ENCODE measurements at places on chromosomes 3 and 15.
A peak's percentile ranks its signal among the peaks of the same experiment; 100 is the strongest.

- no peak for DNase-seq
Measured at GRCh38 chr15:46956881-46957280, 760.4 kb upstream of the SEMA6D start.

- DNase-seq, result no peak
Measured at GRCh38 chr3:142604940-142605339, 8.7 kb downstream of the PLS1 start.

DNA sequence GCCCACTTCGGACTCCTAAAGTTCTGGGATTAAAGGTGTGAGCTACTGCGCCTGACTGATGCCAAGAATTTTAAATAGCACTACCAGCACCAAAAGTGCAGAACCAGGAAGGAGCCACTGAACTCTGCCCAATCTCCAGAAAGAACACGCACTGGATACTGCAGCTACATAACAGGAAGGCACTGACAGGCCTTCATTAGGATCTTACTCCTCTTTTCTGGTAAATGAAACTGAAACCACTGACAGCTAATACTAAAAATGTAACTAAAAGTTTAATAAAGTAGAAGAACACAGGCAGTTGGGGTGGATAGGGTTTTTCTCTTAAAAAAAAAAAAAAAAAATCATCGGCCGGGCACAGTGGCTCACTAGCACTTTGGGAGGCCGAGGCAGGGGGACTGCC, 74.1 kb upstream of the CHRM5 start:
- no peak for DNase-seq

GRCh38 chr3:171881251-171881650, 38.1 kb downstream of the TMEM212 start:
- no peak for DNase-seq

DNA sequence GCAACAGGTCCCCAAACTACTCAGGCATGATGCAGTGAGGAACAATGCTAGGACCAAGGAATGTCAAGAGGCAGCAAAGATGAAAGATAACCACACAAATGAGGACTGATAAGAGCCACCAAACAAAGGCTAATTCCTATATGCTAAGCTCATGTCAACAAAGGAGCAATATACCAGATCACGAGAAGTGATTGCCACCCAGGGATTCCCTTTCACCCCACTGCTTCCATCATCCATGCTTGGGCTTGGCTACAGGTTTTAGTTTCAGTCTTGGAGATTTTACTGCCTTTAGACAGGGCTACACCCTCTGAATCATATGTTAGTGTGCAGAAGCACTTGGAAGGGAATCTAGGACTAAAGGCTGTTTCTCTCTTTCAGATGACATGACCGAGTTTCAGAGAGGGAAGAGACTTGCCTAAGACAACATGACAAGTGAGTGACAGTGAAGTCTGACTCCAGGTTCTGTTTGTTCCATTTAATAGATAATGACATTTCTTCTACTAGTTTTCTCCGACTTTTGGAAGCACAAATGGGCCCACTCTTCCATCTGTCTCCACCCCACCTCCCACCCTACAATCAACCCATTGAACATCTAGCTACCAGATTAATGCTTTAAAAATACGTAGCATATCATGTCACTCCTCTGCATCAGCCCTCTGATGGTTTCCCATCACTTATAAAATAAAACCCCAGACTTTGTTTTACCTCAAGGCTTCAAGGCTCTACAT, 173.5 kb upstream of the LRRN1 start:
- DNase-seq, result no peak

- DNase-seq, result peak; percentile 83
Measured at GRCh38 chr3:15268033-15268631, 62.1 kb downstream of the CAPN7 start.

GRCh38 chr3:141858312-141858711, 18.1 kb upstream of the ATP1B3 start:
- DNase-seq, result no peak

- peak; percentile 55 for DNase-seq
Measured at GRCh38 chr3:156433138-156433537, 121.8 kb downstream of the SSR3 start.

DNA sequence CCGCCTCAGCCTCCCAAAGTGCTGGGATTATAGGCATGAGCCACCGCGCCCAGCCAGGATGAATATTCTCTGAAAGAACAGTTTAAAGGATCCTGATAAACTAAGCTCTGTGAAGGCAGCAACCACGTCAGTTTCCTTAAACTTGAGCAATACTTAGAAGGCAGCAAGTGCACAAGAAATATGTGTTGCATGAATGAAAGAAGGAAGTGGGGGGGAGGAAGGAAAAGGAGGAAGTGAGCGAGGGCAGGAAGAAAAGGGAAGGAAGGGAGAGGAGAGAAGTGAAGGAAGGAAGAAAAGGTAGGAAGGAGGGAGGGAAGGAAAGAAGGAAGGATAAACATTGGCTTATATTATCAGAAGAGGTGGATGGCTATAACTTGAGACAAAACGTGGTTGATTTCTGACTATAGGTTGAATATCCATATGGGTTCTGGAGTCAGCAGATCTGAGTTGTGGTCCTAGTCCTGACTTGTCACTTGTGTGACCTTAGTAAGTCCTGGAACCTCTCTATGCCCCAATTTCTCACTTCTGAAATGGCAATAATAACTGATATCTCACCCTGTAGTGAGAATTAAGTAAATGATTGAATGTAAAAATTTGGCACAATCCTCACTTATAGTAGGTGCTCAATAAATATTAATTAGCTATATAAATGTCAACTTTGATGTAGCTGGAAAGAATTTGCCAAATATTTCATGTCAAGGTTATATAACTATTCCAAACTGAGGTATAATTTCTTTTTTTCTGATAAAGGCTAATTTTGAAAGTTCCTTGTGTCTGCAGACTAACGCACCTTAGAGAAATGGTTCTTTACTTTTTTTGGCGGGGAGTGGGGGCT, 12.0 kb upstream of the SEMA4B start:
- no peak for DNase-seq

GRCh38 chr3:140629357-140630137, 48.3 kb upstream of the TRIM42 start:
- peak; percentile 86 for DNase-seq

GRCh38 chr15:99439524-99439835, 126.3 kb upstream of the MEF2A start:
- DNase-seq, result no peak

DNA sequence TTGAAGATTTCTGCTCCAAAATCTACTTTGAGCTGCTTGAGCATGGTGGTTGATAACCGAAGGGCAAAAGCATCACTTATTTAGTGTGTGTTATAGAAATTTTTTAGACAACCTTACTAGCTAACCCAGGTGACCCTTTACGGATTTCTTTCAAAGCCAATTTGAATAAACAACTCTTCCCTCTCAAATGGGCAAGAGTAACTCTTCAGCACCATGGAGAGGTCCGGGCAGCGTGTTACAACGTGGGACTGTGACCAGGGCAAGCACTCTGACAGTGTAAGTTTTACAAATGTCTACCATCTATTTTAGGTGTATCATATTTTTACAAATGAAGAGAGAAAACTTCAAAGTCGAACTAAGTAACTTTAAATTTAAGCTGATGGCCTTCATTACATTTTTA, 471.8 kb downstream of the MFSD1 start:
- DNase-seq, result peak; percentile 40

DNA sequence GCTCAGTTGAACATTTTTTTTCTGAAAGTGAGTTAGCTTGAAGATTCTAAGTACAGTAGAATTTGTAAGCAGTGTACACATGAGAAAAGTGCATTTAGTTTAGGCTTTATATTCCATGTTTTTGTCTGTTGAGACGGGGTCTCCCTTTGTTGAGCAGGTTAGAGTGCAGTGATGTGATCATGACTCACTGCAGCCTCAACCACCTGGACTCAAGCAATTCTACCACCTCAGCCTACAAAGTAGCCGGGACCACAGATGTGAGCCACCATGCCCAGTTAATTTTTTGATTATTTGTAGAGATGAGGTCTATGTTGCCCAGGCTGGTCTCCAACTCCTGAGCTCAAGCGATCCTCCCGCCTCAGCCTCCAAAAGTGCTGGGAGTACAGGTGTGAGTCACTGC, 5.3 kb upstream of the CSNK1G1 start:
- no peak for DNase-seq

- DNase-seq, result no peak
Measured at GRCh38 chr3:13598926-13599886, 50.3 kb downstream of the FBLN2 start.

GRCh38 chr3:122299872-122300460, 25.1 kb upstream of the CSTA start:
- peak; percentile 4 for DNase-seq

DNA sequence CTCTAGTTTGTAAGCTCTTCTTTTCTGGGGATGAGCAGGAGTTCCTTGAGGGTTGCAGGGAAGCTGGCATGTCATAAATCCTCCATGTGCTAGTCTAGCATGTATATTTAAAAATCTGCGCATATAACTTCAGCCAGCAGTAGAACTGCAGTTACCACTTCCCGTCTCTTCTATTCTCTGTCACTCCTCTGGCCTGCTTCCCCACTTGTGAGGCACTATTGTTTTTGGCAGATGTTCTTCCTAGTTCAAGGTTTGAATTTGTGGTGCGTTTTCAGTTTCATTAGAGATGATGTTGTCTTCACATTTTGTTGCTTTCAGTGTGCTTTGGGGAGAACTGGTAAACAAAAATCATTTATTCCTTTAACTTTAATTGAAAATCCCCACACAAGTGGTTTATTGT, 169.1 kb upstream of the ZPLD1 start:
- DNase-seq, result no peak

GRCh38 chr3:16378415-16378814, 113.4 kb downstream of the OXNAD1 start:
- DNase-seq, result no peak

- peak; percentile 28 for DNase-seq
Measured at GRCh38 chr3:128489927-128490649, 2.9 kb downstream of the GATA2 start.

DNA sequence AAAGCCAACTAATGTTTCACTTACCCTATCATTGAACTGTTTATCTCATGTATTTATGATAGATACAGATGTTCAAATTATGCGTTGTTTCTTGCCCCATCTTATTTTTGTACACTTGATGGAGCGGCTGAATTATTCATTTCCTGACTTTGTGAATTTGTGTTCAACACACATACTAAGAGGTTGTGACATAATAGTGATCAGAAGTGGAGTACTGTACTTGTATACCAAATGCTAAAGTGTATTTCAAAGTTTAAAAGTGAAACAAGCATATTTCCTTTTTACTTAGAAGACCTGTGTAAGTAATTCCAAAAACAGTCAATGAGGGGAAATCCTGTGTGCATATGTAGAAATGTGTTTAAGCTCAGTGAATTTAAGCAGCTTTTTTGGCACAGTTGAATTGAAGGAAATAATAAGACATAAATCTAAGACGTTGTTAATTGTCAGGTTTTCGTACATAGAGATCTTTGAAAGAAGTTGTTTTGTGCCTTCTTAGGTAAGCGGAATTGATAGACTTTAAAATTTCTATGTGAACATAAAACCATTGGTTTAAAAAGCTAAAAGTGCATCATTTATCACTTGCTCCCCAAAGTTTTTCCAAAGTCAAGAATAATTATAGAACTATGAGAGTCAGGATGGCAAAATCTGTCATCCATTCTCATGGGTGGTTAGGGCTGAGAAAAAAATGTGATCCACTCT, 1.9 kb downstream of the NFKBIZ start:
- DNase-seq, result no peak

DNA sequence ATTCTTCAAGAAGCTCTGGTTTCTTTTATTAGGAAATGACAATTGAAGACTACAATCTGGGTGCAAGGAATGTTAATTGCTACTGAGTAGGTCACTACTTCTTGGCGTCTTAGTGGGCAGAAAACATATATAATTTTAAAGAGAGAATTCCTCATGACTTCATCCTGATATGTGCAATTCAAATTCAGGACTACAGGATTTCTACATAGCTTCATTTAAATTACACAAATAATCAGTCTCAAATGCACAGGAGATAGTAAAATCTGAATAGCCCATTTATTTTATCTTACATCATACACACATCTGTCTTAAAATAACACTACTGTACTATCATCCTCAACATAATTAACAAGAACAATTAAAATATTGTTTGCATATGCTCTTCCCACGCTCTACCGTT, 52.5 kb upstream of the GPR149 start:
- no peak for DNase-seq

GRCh38 chr3:38397320-38397719, 50.7 kb downstream of the XYLB start:
- DNase-seq, result peak; percentile 43

DNA sequence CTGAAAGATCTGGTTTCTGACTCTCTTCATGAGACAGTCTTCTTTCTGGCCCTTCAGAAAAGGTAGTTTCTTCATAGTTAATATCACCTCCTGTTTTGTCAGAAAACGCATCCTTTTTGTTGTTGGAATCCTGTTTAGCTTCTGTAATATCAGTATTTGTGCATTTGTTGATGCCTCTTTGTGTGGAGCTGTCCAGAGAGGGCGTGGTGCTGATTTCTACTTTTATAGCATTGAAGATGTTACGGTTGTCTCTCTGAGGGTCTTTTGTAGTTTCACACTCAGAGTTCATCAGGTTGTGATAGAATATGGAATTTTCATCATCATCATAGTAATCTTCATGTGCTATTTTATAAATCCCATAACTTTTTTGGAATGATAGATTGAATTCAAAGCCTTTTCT, 8.9 kb downstream of the GPR149 start:
- DNase-seq, result no peak

- DNase-seq, result peak; percentile 23
Measured at GRCh38 chr3:165389064-165389463, 192.9 kb upstream of the SLITRK3 start.

GRCh38 chr3:70064194-70064779, 64.8 kb downstream of the SAMMSON start:
- peak; percentile 33 for DNase-seq

GRCh38 chr15:85380812-85381642, 624 bp downstream of the AKAP13 start:
- peak; percentile 29 for DNase-seq

DNA sequence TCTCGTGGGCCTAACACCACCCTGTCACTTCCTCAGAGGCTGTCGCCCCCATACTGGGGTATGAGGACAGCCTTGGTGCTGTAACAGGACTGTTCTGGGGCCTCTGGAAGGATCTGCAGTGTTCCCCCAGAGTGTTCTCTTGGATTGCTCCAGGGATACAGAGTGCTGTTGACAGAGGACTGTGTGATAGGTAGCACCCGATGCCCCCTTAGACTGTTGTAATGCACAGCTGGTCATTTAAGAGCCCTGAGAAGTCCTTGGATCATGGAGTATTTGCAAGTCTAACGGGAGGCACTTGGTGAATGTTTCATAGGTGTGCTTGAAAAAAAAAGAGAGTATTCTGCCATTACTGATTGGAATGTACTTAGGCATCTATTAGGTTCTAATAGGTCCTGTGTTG, 35.4 kb upstream of the UBE3A start:
- no peak for DNase-seq

DNA sequence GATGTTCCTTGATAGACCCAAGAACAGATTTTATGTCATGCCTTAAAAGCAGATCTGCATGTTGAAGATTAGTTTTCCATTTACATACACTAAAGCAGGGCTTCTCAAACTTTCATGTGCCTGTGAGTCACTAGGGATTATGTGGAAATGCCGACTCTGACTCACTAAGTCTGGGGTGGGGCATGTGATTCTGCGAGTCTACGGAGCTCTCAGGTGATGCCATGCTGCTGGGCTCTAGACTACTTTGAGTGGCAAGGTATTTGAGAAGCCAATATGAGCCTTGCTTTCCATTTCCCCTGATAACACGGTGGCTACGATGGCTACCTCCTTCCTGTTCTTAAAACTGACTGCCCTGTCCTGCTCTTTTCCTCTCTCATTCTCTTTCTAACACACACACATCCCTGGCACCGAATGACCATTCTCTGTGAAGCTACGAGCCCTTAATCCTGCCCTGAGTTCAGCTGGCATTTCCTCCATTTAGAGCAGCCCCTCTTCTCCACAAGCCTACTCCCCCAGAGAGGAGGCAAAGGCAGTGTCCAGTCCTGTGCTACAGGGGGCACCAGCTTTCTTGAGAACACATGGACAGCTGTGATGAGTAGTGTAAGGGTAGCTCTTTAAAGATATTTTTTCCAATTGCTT, 39.7 kb upstream of the PYGO1 start:
- DNase-seq, result peak; percentile 85
